Activated naive CD4-positive, alpha-beta T cell treated with anti-CD3 and anti-CD28 coated beads, Interleukin-2, amount 50 U/mL, for 16 hours (primary cell): ENCODE measurements at places on chromosomes 5 and 9.

- DNase-seq: no peak
Measured at GRCh38 chr5:6392561-6392960, 14.2 kb upstream of the MED10 start.

DNA sequence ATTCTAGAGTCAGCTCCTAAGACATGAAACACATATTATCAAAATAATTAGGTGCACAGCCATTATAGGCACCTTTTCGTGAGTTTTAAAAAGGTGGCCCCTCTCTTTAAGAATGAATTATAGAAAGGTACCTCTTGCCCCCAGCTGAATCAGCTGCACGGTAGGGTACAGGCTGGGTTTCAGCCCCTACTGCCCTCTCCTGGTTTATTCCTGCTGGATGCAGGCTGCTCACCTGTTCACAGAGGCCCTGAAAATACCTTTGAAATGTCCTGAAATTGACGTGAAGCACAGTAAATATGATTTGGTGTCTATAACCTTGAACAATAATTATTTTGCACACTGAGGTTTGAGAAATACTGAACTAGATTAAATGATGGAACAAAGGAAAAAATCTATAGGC is 504.8 kb upstream of the SGCD start:
- DNase-seq: no peak

DNA sequence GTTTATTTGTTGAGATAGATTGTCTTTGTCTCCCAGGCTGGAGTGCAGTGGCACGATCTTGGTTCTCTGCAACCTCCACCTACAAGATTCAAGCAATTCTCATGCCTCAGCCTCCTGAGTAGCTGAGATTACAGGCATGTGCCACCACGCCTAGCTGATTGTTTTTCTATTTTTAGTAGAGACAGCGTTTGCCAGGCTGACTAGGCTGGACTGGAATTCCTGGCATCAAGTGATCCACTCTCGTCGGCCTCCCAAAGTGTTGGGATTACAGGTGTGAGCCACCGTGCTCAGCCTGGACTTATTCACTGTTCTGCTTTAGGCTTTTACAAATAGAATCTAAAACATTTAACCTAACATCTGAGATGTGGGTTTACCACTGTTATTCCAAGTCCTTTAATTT is 91.3 kb downstream of the COMMD10 start:
- no peak for DNase-seq

DNA sequence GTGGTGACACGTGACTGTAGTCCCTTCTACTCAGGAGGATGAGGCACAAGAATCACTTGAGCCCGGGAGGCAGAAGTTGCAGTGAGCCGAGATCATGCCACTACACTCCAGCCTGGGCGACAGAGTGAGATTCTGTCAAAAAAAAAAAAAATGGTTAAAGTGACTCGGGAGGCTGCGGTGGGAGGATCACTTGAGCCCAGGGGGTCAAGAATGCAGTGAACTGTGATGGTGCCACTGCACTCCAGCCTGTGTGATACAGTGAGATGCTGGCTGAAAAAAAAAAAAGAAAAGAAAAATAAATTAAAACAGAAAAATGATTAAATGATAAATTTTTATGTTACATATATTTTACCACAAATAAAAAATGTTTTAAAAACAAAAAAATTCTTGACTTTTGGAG is 51.9 kb downstream of the KLF4 start:
- no peak for DNase-seq

DNA sequence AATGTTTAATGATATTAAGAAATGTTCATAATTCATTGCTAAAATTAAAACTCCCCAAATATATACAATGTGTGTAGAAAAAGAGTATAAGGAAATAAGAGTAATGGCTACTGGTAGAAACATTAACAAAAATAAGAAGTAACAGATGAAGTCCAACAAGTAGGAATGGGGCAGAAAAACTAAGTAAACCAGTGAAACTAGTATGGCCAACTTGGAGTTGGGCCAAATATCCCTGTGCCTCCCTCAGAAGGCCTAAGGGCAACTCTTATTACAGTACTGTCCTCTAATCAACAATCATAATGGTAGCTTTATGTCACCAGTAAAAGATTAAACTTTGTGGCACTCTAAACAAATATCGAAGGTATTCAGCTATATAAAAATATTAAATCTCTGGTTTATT is 93.5 kb downstream of the SSBP2 start:
- no peak for DNase-seq

DNA sequence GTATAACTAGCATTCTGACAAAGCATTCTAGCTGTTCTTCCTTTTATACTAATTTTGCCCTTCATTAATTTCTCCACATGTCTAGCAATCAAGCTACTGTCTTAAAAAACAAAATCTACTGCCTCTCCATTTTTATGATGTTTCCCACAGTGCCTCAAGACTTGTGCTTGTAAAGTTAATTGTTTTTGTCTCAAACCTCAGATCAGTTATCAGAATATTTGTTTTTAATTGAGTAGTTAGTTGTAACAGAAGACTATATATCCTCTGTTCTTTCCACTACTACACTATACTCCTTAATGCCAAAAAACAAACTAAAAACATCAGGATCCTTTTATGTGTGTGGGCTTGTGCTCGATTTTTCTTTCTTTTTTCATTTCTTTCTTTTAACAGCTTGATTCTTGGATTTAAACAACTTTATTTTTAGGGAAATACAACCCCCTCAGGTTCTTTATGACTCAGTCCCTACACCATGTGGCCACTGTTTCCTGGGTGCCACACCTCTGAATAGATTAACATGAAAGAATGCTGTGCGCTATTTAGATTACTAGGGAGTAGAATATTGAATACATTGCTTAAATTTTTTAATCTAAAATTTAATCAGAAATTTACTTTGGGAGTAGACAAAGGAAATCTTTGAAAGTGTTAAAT is 1.2 kb downstream of the ASPN start:
- DNase-seq: no peak

DNA sequence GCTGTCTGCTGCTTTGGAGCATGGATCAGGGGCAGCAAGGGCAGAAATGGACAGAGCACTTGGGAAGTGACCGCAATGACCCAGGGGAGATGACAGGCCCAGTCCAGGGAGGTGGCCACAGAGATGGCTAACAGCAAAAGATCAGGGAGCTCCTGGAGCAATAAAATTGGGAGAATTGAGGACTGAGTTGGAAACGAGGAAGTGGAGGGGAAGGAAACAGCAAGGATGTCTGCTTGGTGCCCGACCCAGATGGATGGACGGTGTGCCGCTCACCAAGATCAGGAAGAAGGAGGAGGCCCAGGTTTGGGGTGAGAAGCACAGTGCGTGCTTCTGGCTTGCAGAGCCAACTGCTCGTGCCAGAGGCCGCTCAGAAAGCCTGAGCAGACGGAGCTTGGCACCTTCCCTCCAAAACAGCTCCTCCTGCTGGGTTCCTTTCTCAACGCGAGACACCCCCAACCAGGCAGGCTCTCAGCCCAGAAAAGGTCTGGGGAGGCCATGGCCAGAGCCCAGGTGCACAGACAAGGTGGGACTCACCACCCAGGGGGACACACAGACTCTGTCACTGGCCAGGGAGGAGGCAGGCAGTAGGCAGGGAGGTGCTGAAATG is 1.7 kb upstream of the SLC34A1 start:
- peak; percentile 52 for DNase-seq

DNA sequence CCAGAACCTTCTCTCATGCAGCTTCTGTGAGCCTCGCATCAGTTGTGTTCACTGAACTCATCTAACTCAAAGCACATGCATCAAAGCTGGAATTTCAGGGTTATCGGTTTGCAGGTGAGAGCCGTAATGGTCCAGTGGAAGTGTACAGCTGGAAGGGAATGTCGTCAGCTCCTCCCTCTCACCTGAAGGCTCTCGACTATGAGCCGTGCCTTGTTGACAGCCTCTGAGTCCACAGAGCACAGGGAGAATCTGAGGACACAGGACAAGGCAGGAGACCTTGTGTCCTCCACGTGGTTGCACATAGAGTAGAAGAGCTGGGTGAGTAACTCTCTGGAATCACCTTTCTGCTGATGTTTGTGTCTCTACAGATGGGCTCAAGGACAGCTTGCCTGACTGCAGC is 38.8 kb downstream of the PROP1 start:
- no peak for DNase-seq

- no peak for DNase-seq
Measured at GRCh38 chr5:61267116-61267515, 64.9 kb upstream of the ZSWIM6 start.

- DNase-seq: no peak
Measured at GRCh38 chr9:135985459-135985774, 24.2 kb upstream of the UBAC1 start.

DNA sequence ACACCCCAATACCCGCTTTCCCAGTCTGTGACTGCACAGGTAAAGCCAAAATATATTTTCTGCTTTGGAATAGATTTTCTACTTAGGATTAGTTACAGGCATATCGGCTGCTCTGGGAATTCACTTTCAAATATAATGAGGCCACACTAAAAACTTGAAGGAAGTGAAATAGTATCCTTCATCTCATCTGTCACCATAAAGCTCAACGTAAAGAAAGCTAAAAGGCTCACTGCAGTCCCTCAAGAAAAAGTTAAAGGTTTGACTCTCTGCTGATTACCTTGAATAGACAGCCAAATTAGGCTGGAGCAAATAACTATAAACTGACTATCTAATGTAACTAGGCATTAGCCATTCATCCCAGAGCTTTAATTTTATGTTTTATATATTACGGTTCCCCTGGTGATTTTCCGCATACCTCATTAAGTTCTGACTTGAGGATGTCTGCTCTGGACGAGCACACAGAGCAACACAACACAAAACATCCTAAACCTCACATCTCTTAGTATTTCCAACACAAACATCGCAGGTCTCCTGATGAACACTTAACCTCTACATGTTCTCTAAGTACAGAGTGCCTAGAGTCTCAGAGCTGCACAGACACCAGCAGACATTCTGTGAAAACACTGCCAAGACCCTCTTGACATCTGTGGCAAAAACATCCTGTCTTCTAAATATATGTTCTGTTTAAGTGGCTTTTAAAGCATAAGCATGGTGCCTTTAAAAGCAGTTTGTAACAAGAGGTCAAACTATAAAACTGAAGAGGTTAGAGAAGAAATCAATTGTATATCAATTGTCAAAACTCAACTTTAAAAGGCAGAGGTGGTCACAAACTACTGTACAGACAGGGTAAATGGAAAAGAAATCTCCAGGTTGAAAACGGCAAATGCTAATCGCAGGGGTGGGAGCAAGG is 35.4 kb downstream of the ELAVL2 start:
- DNase-seq: no peak

- DNase-seq: no peak
Measured at GRCh38 chr5:9932770-9933169, 302.6 kb upstream of the TAS2R1 start.

GRCh38 chr5:130720355-130720754 is 444.7 kb downstream of the HINT1 start:
- DNase-seq: no peak

GRCh38 chr9:111013250-111013649 is 25.0 kb downstream of the LPAR1 start:
- DNase-seq: no peak

GRCh38 chr9:3664044-3664443 is 138.2 kb upstream of the RFX3 start:
- DNase-seq: no peak

GRCh38 chr5:35458824-35459207 is 158.8 kb upstream of the SPEF2 start:
- no peak for DNase-seq

GRCh38 chr5:141514330-141515133 is 25.7 kb downstream of the PCDHGC5 start:
- DNase-seq: no peak

DNA sequence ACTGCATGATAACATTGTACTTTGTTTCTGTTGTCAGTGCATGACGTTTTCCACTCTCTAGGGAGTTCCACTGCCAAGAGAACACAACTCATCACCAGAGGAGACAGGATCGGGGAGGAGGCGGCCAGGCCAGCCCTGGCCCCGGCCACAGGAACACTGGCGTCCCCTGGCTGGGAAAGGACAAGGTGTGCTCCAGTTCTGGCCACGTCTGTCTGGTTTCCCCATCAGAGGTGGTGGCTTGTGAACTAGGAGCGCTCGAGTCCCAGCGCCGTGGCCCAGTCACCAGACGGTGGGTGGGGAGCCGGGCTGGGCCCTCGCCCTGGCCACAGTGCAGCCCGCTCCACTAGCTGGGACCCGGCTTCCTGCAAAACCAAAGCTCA is 211.9 kb upstream of the IRX4 start:
- DNase-seq: no peak

- no peak for DNase-seq
Measured at GRCh38 chr9:13033959-13034693, 245.4 kb downstream of the MPDZ start.

GRCh38 chr5:33479311-33479710 is 38.5 kb downstream of the TARS1 start:
- no peak for DNase-seq

GRCh38 chr5:55600497-55601203 is 65.9 kb upstream of the PLPP1 start:
- no peak for DNase-seq

GRCh38 chr9:122122903-122123632 is 30.0 kb upstream of the TTLL11 start:
- DNase-seq: peak; percentile 71

DNA sequence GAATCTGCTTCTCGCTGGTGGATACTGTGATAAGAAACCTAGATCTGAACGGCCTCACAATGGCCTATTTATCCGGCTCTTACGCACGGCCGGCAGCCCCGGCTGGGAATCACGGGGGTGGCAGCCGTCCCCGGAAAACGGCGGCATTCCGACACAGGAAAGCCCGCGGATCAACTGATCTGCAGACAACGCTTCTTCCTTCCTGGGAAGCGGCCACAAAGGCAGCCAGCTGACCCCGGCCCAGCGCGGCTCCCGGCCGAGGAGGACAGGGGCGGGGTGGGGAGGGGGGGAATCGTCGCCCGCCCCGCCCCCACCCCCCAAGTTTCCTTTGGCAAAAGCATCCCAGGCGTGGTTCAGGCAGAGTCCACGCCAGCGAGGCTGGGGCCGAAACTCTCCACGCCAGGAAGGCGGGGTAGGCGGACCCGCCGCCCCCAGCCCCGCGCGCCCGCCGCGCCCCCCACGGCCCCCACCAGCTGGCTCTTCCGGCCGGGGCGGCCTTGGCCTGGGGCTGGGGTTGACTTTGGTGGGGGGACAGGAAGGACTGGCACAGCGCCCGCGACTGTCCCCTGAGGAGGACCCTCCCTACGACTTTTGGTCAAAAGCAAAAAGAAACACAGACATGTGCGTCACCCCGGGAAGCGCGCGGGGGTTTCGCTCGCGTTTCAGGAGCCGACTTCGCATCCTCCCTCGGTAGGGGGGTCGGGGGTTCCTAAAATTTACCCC is 247.7 kb upstream of the ANKRD55 start:
- peak; percentile 37 for DNase-seq

- DNase-seq: peak; percentile 23
Measured at GRCh38 chr5:168947212-168947868, 353.6 kb downstream of the SLIT3 start.

DNA sequence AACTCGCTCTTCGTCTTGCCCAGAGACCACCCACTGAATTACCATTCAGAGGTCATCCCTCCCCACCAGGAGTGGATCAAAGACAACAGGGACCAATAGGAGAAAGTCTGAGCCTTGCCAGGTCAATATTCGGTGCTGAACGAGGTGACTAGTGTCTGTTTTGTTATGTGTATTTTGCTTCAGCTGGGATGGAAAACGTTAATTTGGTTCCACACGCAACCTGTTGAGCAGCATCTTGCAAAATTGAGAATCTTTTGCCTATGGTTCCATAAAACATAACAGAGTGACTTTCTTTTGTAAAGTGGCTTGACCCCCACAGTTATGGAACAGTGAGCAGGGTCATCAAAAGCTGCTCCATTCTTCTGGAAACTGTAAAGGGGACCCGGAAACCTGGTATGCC is 168.4 kb downstream of the MSX2 start:
- DNase-seq: no peak

- DNase-seq: no peak
Measured at GRCh38 chr9:114086009-114086408, 7.9 kb upstream of the AMBP start.

- no peak for DNase-seq
Measured at GRCh38 chr5:163362840-163363371, 74.5 kb upstream of the CCNG1 start.
